ENCODE measurements at places on chromosomes 12 and 14.
A peak's percentile ranks its signal among the peaks of the same experiment; 100 is the strongest.

- no peak for DNase-seq
Observed at GRCh38 chr12:50529345-50529744, 24.6 kb downstream of the DIP2B start.

DNA sequence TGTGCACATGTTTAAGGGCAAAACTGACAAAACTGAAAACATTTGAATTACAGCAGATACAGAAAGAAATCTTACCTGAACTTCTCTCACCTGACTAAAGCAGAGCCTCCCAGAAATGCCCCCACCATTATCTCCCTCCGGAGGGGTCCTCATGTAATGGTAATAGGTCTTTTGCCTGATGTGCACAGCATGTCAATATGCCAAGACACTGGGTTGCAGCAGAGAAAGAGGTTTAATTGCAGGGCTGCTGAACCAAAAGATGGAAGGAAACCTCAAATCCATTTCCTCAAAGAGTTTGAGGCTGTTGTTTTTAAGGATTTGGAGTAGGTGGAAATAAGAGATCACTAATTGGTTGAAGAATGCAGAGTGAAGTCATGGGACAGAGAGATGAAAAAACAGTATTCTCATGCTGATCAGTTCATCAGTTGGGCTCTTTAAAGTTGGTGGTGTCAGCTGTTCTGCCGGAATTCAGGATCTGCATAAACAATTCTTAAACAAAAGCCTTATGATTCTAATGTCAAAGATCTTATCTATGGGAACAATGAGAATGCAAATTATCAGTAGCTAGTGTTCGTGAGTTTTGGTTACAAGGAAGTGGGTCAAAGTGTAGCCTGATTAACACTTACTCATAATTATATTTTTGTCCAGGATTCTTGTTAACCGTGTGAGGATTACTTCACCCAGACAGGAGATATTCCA, 18.2 kb downstream of the ANG start:
- DNase-seq: no peak

- DNase-seq: no peak
Observed at GRCh38 chr14:94164685-94165431, 9.3 kb upstream of the PPP4R4 start.

DNA sequence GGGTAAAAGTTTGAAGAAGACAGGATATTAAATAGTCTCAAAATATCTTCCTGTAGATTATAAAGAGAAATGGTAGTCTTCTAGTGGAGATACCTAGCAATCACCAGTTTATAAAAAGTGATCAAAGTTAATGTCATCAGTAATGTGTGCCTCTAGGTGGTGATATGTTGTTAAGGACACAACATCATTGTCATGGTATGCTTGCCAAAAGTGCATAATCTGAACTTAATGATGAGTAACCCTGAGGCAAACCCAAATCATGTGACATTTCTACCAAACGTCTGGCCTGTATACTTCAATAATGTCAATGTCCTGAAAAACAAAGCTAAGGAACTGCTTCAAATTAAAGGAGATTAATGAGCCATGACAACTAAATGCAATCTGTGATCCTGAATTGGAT, 214.7 kb downstream of the PHLDA1 start:
- no peak for DNase-seq

DNA sequence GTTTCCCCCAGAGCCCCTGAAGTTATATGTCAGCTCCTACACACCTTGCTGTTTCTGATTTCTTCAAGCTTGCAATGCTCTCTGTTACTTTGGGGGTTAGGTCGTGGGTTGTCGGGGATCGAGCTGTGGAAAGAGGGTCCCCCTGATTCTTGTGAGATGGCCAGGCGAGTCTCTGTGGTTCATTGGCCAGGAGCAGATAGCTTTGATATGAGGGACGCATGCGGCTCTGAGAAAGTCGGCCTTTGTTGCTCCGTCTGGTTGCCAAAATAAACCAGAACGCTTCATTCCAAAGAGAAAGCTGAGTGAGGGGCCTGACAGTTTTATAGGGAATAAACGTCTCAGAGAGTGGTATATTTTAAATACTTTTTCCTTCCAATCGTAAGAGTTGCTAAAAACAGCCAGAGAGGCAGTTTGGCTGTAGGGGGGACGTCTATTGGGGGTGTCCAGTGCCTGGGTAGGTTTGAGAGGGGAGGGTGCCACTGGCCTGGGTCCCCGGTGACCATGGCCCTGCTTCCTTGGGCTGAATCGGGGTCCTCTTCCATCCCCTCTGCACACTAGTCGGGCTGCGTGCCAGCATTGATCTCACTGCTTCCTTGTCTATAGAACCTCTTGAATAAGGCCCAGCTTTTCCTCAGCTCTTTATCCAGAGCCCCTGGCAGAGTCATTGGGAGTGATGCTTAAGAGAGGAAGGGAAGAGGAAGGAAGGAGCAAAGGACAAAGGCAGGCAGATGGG, 18.9 kb downstream of the CCND2 start:
- DNase-seq: no peak

DNA sequence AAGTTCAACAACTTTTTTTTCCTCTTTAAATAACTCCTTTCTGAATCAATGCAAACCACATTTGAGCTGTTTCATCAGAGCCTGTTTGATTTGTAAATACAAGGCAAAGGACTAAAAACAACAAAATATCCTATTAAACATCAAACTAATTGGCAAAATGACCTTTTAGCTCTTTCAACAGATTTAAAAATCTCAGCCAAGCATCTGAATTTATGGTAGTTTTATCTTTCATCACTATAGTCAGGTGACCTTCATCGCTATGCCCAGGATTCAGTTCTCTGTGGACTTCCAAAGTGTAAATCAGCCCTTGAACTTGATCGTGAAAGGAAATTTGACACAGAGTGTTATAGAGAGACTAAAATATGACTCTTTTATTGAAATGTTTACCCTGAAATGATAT, 1554.5 kb upstream of the FLRT2 start:
- peak; percentile 11 for DNase-seq

GRCh38 chr14:71725922-71726579, 206.2 kb upstream of the RGS6 start:
- DNase-seq: no peak

DNA sequence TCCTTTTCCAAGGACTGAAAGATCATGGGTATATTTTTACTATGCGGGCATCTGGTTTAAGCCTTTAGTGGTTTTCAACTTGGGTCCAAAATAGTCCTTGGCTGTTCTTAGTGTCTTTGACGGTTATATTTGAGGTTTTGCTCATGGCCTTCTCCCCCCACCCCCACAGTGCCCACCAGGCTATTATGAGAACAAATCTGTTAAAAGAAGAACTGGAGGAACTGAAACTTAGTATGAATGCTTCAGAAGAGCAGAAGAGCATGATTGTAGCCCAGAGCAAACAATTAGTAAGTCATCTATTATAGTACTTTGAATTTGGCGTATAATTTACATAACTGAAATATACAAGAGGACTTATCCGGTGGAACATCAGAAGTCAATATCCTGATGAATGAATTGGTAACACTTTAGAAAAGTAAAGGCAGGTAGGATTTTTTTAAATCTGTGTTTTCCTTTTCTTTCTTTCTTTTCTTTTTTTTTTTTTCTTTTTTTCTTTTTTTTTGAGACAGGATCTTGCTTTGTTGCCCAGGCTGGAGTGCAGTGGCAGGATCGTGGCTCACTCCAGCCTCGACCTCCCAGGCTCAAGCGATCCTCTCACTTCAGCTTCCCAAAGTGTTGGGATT, 71.8 kb upstream of the BCAT1 start:
- no peak for DNase-seq

GRCh38 chr12:3671330-3672112, 81.4 kb downstream of the CRACR2A start:
- no peak for DNase-seq

GRCh38 chr12:42760550-42760949, 171.0 kb upstream of the PRICKLE1 start:
- DNase-seq: no peak

GRCh38 chr12:42267413-42268190, 29.6 kb upstream of the YAF2 start:
- no peak for DNase-seq

GRCh38 chr12:31868965-31869364, 90.2 kb upstream of the RESF1 start:
- no peak for DNase-seq

- no peak for DNase-seq
Observed at GRCh38 chr12:89363084-89363483, 10.8 kb upstream of the DUSP6 start.

GRCh38 chr14:74475678-74476077, 17.4 kb downstream of the NPC2 start:
- no peak for DNase-seq

- DNase-seq: no peak
Observed at GRCh38 chr12:102475355-102475754, 5.0 kb downstream of the IGF1 start.

- no peak for DNase-seq
Observed at GRCh38 chr12:89469361-89469760, 55.2 kb downstream of the GALNT4 start.

DNA sequence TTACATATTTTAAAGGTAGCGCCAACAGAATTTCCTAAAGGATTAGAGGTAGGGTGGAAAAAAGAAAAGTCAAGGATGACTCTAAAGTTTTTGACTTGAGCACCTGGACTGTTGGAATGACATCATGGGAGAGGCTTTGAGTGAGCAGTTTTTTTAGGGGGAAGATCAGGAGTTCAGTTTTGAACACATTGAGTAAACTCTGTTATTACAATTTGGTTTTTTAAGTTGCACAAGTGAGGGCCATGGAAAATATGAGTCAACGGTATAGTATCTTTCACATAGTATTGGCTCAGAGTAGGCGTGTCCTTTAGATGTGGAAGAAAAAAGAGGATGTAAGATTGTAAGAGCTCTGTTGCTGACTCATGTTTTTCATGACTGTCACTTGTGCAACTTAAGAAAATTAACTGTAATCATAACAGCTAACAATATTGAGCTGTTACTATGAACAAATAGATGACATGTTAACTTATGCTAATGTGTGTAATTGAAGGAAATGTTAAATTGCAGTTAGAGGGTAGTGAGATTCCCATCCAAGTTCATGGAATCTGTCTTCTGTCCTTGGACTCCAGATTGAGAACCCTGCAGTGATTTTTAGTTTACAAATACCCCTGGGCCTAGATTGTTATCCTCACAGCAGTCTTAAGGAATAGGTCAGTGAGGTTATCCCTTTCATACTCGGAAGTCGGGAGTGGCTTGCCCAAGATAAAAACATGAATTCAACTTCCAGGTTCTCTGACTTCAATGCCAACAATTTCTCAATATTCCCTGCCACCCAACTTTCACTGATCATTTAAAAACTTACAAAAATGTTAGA, 48.2 kb upstream of the ATP2B1 start:
- no peak for DNase-seq

- peak; percentile 96 for DNase-seq
Observed at GRCh38 chr12:95763809-95764253, 26.7 kb downstream of the NTN4 start.

- no peak for DNase-seq
Observed at GRCh38 chr14:33408291-33408690, 469.6 kb downstream of the NPAS3 start.

- no peak for DNase-seq
Observed at GRCh38 chr12:56104815-56105608, 653 bp downstream of the PA2G4 start.

GRCh38 chr12:115638733-115639647, 638.5 kb downstream of the MED13L start:
- no peak for DNase-seq

DNA sequence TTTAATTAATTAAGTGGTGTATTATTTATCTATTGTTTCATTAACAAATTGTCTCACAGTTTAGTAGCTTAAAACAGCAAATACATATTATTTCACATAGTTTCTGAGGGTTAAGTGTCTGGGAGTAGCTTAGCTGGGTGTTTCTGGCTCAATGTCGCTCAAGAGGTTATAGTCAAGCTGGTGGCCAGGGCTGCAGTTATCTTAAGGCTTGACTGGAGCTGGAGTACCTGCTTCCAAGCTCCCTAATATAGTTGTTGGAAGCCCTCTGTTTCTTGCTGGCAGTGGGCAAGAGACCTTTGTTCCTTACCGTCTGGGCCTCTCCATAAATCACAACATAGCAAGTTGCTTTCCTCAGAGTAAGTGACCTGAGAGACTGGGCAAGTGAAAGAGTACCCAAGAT, 66.6 kb downstream of the RAD51B start:
- no peak for DNase-seq

GRCh38 chr12:32120419-32120818, 13.8 kb downstream of the BICD1 start:
- DNase-seq: no peak

DNA sequence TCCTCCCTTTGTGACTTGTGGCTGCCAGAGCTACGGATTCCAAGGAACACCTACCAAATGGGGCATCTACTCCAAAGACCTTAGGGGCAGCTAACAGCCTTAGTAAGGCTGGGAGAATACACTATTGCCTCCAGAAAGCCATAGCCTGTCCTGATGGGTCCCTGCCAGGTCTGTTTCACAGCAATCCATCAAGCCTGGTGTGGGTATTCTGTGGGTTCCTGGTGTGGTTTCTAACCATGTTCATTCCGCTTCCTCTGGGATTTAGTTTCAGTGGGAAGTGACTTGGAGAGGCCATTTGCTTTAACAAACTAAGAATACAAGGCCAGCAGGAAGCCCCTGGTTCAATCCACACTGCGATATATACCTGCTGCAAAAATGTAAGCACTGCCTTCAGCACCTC, 220.5 kb downstream of the FOXN3 start:
- DNase-seq: no peak

DNA sequence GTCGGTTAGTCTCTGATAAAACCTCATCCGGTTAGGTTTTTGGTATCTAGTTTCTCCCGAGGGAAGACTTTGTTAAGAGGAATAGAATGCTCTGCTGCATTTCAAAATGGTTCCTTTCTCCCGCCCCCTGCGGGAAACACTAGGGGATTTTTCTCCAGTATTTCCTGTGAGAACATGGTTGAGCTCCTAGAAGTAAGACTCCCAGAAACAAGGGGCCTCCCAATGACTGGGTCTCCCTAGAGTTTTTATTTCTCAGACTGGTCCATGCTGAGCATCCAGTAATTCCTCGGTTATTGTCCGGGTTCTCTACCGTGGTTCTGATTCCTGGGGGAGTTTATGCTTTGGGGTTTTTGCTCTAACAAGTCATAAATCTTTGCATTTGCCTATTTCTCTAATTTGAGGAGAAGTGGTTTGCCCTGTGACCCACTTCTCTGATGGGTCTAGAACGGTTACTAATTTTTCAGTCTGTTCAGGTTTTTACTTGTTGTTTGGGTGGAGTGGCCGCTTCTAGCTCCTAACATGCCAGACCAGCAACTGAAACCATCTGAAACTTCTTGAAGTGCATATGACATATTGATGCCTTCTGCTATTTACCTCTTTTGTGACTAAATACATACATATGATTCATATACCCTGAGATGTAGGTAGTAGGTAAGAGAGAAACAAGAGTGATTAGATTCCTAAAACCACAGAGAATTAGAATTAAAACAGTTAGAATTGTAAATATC, 25.1 kb downstream of the TESPA1 start:
- no peak for DNase-seq

DNA sequence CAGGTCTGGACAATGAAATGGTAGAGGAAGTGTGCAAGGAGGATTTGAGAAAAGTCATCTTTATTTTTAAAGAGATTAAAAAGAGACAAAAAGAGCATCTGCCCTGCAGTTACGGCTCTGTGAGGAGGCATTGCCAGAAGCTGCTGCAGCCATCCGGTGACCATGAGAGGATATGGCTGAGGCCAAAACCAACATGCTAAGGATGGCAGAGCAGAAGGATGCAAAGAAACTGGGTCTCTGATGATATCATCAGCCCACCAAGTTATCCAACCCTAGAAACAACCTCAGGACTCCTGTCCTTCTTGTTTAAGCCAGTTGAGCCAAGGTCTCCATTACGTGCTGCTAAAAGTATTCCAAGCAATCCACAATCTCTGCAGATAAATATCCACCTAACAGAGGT, 48.0 kb upstream of the CCND2 start:
- DNase-seq: no peak

All from SHP77 treated with DMSO at 0.1 percent for 48 hours (cell line).